ENCODE measurements at places on chromosomes 3 and 15.

DNA sequence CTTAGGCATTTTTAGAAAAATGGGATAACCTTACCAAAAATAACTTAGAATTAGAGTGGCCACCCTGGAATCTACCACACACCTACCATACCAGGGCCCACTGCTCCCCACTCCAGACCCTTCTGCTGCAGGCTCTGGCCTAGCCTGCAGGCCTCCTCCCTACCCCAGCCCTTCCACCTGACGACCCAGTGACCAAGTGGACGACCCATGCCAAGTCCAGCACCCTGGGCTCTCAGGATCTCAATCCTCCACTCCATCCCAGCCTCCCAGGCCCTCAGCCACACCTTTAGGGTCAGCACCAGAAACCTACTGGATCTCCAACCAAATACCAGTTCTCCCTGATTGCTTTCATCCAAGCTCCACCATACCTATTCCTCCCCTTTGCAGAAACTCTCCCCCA lies 145.8 kb downstream of the TPRA1 start:
- no peak for DNase-seq

DNA sequence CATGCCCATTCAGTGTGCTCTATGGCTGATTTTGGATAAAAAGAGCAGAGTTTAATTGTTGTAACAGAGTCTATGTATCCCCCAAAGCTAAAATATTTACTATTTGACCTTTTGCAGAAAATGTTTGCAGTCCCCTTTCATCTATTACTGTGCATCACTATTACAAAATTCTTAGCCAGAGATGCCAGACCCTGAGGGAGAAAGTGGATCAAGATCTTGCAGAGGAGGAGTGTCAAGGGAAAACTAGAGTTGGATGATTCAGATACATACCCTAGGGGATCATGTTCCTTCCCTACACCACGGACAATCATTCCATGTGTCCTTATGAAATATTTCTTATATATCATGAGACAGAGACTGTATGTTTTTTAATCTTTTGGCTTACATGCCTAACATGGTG lies 68.6 kb upstream of the TPRG1 start:
- DNase-seq, result no peak

DNA sequence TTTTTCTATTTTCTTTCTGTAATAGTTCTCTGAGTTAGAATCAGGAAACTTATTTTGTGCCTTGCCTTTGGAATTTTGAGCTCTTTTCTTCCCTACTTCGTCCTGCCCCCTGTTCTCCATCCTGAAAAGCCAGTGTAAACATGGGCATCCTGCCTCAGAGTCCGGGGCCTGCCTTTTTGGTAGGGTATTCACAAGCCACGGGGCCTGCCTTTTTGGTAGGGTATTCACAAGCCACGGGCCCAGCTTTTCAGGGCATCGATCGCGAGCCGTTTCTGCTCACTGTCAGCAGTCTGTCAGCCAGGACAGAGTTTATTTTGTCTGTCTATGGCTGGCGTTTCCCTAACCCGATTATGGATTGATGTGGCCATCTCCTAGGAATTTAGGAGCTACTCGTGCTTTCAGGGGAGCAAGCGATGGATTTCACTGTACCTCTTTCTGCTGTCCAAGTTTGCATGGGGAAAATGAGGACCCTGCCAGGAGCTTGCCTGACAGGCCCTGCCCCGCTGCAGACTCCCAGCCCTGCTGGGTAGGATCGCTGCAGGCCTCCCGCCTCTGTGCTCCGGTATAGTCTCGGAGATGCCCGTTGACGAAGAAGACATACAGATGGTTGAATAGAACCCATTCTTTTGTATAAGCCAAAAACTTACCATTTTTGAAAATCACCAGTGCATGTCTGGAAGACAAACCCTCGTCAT lies 12.8 kb downstream of the SYNM start:
- no peak for DNase-seq

GRCh38 chr15:101123222-101123910 lies 128.5 kb downstream of the CHSY1 start:
- DNase-seq, result no peak

DNA sequence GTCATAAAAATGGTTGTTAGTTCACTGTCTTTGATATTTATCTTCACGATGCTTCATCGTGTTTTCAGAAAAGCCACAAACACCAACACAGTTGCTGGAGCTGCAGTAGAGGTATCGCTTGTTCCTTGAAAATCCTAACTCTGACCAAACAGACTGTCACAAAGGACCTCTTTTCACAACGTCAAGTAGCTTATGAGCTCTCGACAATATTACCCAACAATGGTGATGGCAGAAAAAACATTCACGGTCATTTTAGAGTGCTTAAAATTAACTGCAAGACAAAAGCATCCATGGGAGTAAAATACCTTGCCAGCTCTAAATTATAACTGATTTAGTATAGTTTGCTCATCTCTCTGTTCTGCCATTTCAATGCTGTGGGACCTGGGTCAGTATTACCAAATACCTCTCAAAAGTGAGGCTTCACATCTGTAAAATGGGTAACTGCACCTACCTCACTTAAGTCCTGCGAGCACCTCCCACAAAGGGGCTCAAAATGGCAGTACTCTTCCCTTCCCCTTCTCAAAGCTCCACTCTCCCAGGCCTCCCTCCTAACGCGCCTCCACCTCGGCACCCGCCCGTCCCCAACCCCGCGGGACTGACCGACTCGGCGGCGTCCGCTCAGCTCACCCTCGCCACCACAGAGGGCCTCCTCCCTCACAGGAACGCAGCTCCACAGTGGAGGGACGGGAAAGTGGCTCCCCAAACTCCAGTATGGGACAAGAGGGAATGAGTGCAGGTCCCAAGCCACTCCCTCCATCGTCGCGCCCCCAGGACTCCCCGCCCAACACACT lies 546 bp downstream of the TRIM59 start:
- DNase-seq, result peak; percentile 52

- no peak for DNase-seq
Observed at GRCh38 chr15:93028111-93028631, 60.8 kb downstream of the RGMA start.

DNA sequence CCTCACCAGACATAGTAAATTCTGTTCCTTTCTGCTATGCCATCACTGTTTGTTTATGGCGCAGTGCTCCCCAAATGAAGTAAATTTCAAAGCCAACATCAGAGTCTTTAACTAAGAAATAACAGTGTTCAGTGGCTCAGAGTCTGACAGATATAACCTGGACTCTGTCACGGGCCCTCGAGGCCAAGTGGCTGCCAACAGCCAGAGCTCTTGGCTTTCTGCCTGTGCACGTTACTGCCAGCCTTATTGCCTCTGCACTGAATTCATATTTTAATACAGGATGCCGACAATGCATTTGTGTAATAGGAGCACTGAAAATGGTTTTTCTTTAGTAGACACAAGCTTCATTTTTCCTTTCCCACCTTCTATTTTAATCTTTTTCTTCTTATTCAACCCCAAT lies 219.9 kb downstream of the NLGN1 start:
- no peak for DNase-seq

DNA sequence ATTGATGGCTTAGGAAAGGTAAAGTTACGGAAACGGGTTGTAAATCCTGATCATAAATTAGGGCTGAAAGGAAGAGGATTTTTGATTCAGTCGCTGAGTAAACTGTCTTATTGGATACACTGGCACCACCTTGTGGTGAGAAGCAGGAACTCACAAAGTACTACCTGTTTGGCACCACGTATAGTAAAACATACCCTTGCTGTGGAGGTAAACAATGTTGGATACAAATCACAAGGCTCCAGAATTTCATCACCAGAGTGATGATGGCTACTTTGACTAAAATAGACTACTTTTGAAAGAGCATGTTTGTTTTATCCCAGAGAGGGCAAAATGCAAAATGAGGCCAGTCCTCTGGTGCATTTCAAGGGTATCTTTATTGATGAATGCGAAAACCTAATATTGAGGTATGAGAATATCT lies 216.9 kb downstream of the IGSF11 start:
- no peak for DNase-seq

DNA sequence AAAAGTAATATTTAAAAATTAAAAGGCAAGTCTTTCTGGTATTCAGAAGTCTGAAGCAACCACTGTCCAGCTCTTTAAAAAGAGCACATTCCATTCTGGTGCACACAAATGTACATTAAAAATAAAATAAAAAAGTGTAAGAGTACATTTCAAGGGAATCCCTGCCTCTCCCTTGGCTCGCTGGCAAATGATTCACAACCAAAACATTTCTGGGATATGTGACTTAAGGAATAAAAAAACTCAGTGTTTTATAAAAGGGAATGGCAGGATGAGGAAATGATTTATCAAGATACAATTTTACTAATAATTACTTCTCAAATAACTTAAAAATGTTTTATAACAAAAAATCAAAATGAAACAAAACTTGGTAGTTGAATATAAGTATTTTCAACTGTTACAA lies 23.8 kb upstream of the ANXA2 start:
- no peak for DNase-seq

DNA sequence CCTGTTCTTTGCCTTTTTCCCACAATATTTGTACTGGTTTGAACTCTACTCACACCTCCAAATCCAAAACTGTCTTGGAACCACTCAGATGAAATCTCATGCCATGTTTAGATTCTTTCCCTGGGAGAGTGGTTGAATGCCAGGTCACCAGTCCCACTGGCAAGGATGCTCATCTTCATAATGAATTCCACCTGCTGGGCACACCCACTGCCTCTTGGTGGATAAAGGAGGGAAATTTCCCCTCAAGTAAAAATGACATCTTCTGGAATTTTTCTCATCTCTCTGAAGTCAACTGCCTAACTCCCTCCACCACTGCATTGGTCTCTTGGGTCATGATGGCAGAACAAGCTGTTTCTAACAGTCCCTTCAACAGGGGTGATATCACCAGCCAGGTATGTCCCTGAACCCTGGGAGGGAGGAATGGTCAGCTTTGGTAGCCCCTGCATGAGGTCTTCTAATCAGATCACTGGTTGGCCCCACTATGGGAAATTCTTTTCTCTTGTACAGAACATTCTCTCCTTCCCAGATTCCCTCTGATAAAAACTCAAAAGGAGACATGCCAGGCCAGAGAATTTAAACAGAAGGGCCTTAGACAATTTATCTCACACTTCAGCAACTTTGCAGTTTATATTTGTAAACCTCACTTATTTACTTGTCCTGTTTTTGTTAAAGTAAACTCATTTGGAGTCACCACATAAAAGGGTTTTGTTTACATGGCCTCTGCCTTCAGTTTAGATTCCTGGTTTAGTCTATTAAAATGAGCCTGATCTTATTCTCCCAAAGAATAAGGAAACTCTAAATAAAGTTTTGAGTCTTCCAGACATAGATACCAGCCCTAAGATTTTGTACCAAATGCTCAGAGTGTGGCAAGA lies 143.4 kb downstream of the WNT5A start:
- DNase-seq, result no peak

GRCh38 chr3:99669879-99670555 lies 31.6 kb downstream of the COL8A1 start:
- no peak for DNase-seq

GRCh38 chr3:33401781-33402180 lies 38.4 kb downstream of the UBP1 start:
- DNase-seq, result no peak

GRCh38 chr15:65901336-65901735 lies 32.0 kb downstream of the RAB11A start:
- DNase-seq, result no peak

GRCh38 chr3:5560199-5560598 lies 372.7 kb downstream of the EDEM1 start:
- no peak for DNase-seq

GRCh38 chr3:109921509-109921908 lies 584.2 kb upstream of the DPPA4 start:
- no peak for DNase-seq

- no peak for DNase-seq
Observed at GRCh38 chr3:83434880-83435587, 1523.8 kb upstream of the CADM2 start.

DNA sequence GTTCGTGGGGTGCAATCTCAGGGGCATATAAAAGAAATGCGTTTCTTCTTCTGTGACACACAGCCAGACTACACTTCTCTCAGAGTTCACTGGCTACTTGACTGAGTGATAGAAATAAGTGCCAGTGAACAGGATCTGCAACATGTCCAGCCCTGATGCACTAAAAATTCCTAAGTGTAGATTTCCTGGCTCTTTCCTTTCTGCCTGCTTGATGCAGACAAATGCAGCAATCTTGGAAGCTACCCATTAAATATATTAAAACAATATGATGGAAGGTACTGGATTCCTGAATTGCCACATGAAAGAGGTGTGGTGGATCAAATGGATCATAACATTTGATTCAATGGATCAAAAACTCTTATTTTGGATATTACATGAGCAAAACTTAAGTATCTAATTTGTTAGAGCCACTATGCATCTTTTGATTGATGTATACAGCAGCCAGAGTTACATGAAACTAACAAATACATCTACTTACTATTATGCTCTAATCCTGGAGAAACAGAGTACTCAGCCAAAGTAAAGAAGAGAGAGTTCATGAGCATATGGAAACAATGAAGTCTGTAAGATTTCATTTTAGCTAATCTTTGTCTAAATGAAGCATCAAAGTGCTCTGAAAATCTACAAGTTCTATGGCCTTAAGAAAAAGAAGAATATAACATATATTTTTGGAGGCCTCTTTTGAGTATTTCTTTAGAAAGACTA lies 222.6 kb downstream of the ZNF385D start:
- DNase-seq, result no peak

DNA sequence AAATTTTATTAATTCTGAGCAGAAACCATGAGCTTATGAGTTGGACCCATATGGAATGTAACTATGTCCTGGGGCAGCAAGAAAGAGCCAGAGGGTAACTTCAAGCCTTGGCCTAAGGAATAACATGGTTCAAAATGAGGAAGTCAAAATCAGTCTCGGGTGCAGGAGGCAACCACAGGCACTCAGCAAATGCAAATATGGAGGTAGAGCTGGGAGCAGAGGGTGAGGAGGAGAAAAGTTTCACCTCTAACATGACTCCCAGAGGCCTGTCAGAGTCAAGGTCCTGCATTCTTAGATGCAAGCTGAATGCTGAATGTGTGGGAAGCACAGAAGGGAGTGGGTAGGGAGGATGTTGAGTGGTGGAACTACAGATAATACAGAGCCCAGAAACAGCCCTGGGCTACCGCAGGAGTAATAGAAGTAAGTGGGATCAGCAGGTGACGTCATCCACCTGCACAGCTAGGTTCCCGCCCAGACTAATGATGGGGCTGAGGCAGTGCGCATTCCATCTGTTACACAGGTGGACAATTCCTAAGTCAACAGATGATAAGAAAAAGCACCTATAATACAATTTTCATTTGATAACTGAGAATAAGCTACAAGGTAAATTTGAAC lies 279.8 kb upstream of the ARRDC4 start:
- DNase-seq, result no peak

- DNase-seq, result no peak
Observed at GRCh38 chr3:172394692-172395091, 53.6 kb downstream of the GHSR start.

DNA sequence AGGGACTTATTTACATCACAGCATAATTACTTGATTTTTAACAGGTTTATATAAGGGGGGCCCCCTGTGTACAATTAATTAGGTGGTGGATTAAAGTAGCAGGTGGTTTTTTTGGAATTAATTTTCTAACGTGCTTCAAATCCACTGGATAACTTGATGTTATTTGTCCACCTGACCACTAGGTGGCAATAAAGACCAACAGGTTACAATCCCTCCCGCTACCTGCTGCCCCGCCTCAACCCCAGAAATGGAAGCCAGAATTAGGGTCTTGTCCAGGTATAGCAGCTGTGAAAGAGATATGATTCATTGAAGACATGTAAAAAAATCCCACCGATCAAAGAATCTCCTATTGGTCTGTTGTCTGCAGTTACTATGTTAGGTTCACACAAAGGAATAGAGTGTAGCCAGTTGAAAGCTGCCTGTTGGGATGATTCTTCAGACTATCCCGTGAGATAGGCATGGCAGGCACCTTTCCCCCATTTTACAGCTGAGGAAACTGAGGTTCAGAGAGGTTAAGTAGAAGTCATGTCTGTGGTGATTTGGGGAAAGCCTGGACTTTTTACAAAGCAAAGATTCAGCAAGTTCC lies 44.0 kb downstream of the MFSD1 start:
- DNase-seq, result no peak
